ENCODE measurements at places on chromosomes 5 and 9.
A peak's percentile ranks its signal among the peaks of the same experiment; 100 is the strongest.

- no peak for DNase-seq
Measured at GRCh38 chr5:109784687-109785086, 95.0 kb downstream of the MAN2A1 start.

DNA sequence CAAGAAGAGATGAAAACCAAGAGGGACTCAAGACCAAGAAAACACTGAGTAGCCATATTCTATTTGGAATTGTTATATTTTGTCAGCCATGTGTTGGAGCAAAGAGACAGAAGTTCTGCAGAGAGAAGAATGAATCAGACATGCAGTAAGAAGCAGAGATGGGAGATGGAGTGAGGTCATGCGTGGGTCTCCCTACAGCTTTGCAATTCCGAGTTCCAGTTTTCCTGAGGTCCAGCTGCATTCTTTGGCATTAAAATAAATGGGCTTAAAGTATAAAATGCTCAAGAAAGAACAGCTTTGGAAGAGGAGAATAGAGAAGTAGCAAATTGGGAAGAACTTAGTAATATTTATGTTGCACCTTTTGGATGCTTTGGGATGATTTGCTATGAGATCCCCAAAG is 361.6 kb downstream of the NPR3 start:
- DNase-seq, result peak; percentile 11

GRCh38 chr5:44783634-44784315 is 25.0 kb upstream of the MRPS30 start:
- DNase-seq, result no peak

DNA sequence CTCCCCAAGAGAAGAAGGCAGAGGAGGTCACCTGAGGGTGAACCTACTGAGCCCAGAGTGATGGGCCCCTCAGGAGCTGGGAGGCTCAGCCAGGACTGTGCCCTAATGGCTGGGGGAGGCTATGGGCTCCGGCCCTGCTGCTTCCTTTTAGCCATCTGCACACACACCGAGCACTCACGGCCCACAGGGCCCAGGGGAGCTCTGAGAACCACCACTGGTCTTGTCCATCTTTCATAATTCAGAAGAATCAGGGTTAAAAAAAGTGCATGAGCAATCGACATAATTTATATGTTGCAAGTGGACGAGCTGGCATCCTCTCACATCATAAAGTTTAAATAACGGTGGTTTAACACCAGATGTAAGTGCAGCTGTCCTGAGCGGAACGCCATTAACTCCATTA is 162.1 kb downstream of the FSTL4 start:
- DNase-seq, result no peak

- no peak for DNase-seq
Measured at GRCh38 chr9:126419475-126419874, 92.8 kb downstream of the MVB12B start.

DNA sequence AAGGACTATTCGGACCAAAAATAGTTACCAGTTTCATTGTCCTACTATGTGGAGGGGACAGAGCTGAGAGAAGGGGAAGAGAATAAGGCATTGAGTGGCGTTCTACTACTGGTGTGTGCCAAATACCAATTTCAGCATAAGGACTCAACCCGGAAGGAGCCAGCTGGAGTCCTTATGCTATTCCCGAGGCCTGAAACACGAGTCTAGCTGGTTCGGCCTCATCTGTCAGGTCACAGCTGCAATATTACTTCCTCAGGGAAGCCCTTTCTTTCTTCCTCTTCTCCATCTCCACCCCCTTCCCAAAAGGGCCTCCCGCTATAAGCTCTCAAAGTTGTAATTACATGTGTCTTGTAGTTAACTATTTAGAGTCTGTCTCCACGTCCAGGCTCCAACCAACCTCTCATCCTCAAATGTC is 20.5 kb upstream of the FER start:
- DNase-seq, result peak; percentile 43

- DNase-seq, result no peak
Measured at GRCh38 chr5:132327252-132327955, 33.2 kb downstream of the SLC22A4 start.

DNA sequence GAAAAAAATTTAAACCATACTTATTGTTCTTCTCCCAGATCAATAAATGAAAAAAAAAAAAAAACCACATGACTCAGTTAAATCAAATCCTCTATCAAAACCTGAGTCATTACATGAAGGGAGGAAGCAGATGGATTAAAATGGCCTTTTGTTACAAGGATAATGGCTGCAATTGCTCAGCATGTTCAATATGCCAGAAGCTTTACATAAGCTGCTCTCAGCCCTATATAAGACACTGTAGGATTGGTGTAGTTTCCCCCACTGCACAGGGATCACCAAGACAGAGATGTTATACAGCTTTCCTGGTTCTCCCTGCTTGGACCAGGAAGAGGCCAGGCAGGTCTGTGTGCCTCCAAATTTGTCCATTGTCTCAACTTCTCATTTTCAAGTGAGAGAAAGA is 101.6 kb upstream of the MAP1B start:
- DNase-seq, result no peak

- DNase-seq, result no peak
Measured at GRCh38 chr5:68739752-68740151, 354.1 kb upstream of the SLC30A5 start.

DNA sequence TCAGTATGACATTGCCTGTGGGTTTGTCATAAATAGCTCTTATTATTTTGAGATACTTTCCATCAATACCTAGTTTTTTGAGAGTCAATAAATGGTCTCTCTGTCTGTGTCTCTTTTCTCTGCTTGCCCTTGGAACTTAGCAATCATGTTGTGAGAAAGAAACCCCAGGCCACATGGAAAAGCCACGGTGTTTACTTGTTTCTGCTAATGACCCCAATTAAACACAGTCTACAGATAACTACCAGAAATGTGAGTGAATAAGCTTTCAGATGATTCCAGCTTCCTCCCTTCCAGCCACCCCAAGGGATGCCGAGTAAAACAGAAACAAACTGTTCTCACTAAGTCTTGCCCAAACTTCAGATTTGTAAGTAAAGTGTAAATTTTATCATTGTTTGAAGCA is 584.9 kb downstream of the MAT2B start:
- no peak for DNase-seq

- no peak for DNase-seq
Measured at GRCh38 chr9:116360989-116361388, 207.4 kb downstream of the PAPPA start.

DNA sequence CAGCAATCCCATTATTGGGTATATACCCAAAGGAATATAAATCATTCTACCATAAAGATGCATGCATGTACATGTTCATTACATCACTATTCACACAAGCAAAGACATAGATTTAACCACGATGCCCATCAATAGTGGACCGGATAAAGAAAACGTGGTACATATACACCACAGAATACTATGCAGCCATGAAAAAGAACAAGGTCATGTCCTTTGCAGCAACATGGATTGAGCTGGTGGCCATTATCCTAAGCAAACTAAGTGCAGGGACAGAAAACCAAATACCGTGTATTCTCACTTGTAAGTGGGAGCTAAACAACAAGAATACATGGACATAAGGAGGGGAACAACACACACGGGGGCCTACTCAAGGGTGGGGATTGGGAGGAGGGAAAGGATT is 33.8 kb upstream of the LAMC3 start:
- DNase-seq, result no peak

DNA sequence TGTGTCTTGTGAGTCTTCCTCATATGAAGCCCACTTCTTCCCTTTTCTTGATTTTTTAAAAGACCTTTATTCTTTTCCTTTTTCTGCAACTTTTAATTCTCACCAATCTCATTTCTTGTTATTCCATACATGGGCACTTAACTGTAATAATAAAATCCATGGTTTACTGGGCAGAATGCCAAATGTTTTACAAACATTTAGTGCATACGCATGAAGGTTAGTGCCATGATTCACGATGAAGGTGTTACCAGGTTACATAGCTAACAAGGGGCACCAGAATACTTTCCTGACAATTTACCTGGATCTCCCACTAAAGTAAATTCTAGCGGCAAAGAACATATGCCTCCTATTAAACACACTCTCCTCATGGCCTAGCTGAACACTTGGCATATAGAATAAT is 28.5 kb downstream of the MAN2A1 start:
- no peak for DNase-seq

- DNase-seq, result no peak
Measured at GRCh38 chr5:105617436-105618215, 2053.1 kb downstream of the EFNA5 start.

- DNase-seq, result peak; percentile 78
Measured at GRCh38 chr5:112492291-112492690, 73.2 kb upstream of the EPB41L4A start.

GRCh38 chr9:107447834-107448233 is 41.7 kb downstream of the KLF4 start:
- DNase-seq, result no peak

GRCh38 chr5:178642351-178642909 is 15.6 kb upstream of the CLK4 start:
- DNase-seq, result peak; percentile 99

- DNase-seq, result no peak
Measured at GRCh38 chr9:105670315-105670714, 8.1 kb downstream of the TAL2 start.

GRCh38 chr5:91245871-91246270 is 137.2 kb downstream of the ARRDC3 start:
- DNase-seq, result peak; percentile 29

GRCh38 chr5:147481376-147481775 is 28.5 kb downstream of the DPYSL3 start:
- DNase-seq, result peak; percentile 35

DNA sequence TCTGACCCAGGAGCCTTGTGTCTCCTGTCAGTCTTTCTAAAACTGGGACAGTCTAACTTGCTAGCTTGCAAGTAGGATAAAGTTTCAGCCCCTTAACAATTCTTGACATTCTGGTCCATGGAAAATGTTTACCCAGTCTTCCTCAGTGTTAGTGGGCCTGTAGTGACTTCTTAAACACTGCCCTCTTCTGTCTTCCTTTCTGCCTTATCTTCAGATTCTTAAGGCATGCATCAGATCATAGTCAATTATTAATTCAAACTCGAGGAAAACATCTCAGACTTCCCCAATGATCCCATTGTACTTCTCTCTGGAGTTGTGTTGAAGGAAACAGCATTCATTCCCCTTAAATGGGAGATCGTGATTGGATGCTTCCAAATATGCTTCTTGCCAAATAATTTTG is 1199.8 kb downstream of the DTWD2 start:
- DNase-seq, result no peak

All from ELR (cell line).